ENCODE measurements at places on chromosomes 3 and 15.

GRCh38 chr3:47586746-47587145, 8.1 kb upstream of the CSPG5 start:
- no peak for DNase-seq

DNA sequence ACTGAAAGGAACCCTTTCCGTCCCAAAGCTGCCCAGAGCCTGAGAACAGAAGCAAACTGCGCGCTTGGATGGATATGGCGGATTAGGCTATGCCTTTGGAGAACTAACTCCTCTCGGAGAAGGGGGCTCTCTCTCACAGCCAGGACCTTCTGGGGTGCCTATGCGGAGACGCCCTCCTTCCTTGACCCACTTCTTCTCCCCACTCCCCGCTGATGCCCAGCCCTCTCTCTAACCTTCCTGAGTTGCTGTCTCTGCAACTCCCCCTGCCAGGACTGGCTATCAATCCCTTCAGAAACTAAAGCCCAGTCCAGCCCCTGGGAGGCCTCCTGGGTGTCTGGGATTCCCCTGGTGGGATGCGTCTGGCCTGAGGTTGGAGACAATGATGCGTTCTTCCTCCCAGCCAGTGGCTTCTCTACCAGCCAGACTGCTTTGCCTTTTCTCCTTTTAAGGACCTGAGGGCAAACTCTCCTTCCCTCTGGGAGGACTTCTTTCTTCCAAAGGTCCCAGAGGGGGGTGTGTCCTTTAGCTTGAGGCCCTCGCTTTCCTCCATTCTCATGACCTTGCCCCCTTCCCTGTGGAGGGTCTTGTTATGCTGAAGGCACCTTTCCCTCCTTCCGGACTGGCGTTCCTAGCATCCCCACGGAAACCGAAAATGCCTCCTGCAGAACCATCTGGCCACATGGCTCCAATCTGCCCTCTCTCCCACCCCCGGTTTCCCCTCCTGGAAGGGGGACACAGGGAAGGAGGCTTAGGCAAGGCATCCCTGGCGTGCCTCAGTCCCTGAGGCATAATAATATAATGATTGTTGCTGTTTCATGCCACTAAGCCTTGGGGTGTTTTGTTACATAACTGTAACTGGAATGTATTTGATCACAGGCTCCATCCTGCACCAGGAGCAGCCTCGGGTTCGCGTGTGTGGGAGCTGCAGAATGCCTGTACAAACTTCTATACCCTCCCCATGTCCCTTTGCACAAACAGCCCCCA, 63.4 kb upstream of the C15orf39 start:
- no peak for DNase-seq

- DNase-seq = no peak
Observed at GRCh38 chr15:28962851-28963710, 77.3 kb downstream of the APBA2 start.

DNA sequence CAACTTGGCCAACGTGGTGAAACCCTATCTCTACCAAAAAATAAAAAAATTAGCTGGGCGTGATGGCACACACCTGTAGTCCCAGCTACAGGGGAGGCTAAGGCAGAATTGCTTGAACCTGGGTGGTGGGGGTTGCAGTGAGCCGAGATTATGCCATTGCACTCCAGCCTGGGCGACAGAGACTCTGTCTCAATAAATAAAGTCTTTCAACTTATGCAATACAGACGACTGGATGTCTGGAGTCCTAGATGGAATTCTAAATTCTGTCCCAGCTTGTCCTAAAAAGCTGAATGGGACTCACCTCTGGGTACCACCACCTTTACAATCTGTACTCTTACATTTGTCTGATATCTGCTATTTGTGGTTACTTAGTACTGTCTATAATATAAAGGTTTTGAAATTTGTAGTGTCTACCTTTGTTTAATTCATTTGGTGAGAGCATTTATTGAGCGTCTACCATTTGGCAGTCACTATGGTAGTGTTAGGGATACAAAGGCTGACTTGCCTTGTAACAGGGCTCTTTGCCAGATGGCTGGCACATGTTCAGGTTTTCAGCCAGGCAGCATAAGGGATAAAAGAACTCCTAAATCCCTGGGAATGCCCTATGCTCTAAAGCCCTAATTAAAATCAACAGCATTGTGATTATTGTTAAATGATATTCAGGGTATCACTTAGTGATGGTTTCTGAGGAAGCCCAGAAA, 7.2 kb upstream of the ZNF609 start:
- no peak for DNase-seq

- no peak for DNase-seq
Observed at GRCh38 chr15:67590191-67590590, 47.7 kb downstream of the MAP2K5 start.

DNA sequence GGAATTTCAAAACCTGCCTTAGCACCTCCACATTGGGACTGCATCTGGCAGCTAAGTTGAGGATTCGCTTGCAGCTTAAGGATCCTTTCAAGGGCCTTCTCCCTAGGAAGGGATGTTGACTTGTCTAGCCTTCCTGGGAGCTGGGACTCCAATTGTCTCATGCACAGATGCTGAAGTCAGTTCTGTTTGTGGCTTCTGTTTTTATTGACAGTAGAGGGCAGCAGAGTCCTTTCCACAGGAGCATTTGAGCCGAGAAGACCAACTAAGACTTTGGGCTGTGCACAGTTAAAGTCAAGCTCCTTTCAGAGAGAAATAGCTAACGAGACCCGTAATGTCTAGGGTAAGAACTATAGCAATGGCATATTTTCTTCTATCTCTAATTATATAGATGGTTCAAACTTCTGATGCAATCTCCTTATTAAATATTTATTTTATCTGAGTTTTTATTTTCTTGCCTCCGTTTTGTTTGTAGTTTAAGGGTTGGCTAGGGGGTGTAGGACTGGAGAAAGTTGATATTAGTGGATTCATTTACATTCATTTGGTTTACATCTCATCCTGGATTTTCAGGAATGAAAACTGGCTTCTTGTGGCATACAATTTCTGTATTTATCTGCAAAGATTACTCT, 59.7 kb upstream of the KBTBD8 start:
- DNase-seq = peak; percentile 54

- DNase-seq = no peak
Observed at GRCh38 chr3:3296979-3297381, 117.5 kb upstream of the CRBN start.

- no peak for DNase-seq
Observed at GRCh38 chr3:124691599-124691998, 38.7 kb upstream of the UMPS start.

- DNase-seq = no peak
Observed at GRCh38 chr3:20325563-20325962, 139.6 kb upstream of the SGO1 start.

DNA sequence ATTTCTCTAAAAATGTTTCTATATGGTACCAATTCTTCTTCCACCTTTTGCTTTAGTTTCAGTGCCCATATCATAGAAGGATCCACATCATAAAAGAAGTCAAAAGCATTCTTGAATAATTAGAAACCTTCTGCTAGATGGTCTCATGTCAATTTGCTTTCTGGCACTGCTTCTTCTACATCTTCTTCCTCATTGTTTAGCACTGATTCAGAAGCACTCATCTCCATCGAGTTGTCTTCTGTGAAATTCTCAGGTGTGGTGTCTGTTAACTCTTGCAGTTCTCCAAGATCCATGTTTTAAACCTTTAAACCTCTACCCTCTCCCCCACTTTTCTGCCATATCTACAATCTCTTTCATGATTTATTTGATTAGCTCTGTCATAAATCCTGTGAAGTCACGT, 154.8 kb downstream of the WDR76 start:
- DNase-seq = no peak

GRCh38 chr15:60006873-60007272, 2.8 kb downstream of the FOXB1 start:
- no peak for DNase-seq

DNA sequence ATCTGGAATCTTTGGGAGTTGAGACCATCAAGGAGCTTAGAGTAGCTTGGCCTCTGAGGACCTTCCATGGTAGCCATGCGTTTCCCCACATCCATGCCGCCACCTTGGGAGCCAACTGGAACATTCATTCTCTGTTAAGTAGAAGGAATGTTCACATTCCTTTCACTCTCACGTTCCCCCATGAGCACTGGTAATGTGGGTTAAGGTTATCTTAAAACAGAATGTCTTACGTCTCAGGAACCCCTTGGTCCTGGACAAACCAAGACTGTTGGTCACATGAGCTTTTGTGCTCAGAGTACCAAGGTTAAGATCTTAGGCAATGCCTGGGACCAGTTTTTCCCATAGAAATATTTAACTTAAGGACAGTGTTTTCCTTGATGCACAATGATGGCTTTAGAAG, 211.7 kb upstream of the UBE2E1 start:
- DNase-seq = no peak
